AML-193 (cell line): ENCODE measurements at places on chromosomes 5 and 9.

DNA sequence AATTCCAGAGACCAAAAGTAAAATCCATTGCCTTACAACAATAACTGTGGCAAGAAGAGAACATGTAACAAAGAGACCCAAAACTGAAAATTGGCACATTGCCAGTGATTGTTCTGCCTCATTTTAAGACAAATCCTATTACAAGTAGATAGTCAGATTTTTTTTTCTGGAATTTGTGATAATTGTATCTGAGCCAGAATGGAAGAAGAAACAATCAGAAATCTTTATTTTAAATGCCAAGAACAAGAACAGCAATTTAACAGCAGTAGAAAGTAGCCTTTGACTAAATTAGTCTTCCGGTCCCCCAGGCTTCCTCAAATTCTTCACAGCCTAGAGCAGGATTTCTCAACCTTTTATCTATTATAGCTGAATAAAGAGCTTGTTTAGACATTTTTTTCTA, 106.7 kb upstream of the PTPN3 start:
- DNase-seq = no peak

- DNase-seq = no peak
Measured at GRCh38 chr5:153598099-153598498, 107.6 kb downstream of the GRIA1 start.

- no peak for DNase-seq
Measured at GRCh38 chr5:34716986-34717385, 60.9 kb downstream of the RAI14 start.

GRCh38 chr5:131671994-131672655, 37.1 kb upstream of the RAPGEF6 start:
- DNase-seq = no peak

GRCh38 chr9:128703616-128704355, 1.5 kb downstream of the PKN3 start:
- no peak for DNase-seq

- no peak for DNase-seq
Measured at GRCh38 chr5:58060996-58061395, 398.9 kb downstream of the PLK2 start.

DNA sequence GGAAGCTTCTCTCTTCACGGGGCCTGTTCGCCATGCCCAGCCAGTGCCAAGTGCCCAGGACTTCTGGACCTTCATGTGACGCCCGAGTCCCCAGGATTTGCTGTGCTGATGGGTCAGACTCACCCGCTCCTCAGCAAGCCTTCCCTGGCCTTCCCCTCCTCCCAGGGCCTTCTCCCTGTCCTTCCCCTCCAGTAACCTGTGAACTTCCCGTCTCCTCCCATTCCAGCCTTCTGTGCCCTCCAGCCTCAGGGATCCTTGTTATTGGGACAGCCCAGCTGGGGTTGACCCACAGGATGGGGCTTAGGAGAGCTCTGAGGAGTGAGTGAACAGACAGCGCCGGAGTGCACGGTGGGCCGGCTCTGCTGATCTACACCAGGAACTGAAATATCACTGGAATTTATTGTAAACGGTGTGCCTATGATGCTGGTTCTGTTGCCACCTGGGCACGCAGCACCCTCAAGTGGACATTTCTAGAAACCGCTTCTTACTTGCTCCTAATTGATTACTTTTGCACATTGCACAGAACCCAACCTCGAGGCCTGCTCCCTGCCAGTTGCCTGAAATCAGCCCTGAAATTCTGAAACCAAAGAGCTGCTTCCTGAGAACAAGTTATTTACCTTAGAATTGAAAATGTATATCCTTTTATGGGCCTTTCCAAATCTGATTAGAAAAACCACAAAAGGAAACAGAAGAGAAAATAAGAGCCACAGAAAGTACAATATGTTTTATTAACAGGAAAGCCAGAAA, 1.5 kb downstream of the SPAAR start:
- peak; percentile 20 for DNase-seq

- DNase-seq = no peak
Measured at GRCh38 chr9:69546265-69546664, 125.9 kb downstream of the APBA1 start.

GRCh38 chr9:126643945-126644527, 30.3 kb downstream of the LMX1B start:
- no peak for DNase-seq

DNA sequence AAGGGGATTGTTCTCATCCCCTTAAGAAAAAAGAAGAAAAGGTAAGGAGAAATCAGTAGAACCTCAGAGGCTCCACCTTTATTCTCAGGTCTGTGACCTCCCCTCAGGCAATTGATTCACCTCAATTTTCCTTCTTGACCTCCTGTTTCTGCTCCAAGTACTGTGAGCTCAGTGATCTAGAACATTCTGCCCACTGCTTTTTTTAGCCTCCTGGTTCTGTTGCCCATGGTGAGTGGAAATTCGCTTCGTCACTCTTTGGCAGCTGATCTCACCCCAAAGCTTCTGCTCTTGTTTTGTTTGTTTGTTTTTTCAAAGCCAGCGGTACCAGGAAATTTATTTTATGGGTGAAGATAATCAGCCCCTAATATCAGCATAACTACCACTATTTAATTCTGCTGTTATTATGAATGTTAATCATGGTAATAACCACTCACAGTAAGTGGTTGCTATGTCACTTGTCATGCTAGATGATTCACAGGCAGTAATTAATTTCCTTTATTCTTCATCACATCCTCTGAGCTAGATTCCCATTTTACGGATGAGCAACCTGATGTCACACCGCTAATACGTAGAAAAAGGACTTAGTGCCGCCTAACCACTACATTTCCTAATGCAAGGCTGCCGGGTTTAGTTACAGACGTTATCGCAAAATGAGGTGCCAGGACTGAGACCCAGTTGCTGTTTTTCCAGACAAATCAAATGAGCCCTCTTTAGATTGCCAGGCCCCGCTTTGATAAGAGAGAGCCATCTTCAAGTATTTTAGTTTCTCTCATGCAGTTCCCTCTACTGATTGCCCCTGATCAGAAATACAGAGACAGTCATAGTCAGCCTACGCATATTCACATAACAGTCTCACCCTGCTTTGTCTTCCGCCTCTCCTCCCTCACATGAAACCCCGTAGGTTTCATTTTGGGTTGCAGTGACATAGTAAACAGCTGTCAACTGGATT, 78.2 kb downstream of the CYFIP2 start:
- DNase-seq = no peak

- no peak for DNase-seq
Measured at GRCh38 chr5:159061179-159061796, 38.4 kb downstream of the EBF1 start.

GRCh38 chr5:53067641-53068040, 41.9 kb downstream of the MOCS2 start:
- no peak for DNase-seq

GRCh38 chr5:9401786-9402472, 143.9 kb downstream of the SEMA5A start:
- no peak for DNase-seq

DNA sequence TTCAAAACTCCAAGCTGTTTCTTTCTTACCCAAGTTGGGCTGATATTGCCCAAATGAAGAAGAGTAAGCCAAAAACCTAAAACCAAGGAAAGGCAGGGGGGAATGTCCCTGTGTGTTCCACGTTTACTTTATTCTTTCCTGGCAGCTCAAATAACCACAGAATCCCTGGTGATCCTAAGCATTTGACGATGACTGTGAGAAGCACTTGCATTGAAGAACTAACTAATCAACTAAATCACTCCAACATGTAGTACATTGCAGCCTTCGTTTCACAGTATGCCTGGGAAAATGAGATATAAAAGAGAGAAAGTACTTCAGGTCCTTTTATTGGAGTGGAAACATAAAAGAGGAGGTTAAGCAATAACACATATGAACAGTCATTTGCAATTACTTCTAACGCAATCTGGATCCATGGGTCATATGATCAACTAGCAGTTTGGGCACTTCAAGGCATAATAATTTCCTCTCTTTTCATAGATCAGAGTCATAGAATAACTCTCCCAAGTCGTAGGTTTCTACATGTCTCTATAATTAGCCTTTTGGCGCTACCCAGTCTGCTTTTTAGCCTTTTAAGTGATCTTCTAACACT, 338.4 kb downstream of the TMEM167A start:
- DNase-seq = no peak

DNA sequence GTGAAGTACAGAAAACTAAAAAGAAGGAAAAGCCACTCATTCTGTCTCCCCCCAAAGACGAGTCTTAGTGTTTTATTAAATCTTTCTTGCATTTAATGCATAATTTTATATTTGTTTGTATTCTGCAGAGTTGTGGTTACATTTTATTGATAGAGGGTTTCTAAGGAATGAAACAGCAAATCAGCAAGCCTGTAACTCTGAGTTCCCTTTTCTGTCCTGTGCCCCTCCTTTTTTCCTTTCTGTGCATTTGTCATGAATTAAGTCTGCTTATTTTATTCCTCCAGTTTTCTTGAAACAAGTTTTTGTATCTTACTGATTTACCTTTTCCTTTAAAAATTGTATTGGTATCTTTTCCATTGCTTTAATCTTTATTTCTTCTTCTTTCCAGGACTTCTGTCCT, 132.8 kb downstream of the MUSK start:
- DNase-seq = no peak

GRCh38 chr5:59831326-59832010, 62.1 kb downstream of the PDE4D start:
- no peak for DNase-seq

GRCh38 chr9:126217250-126217653, 109.4 kb upstream of the MVB12B start:
- no peak for DNase-seq

GRCh38 chr5:12284604-12285003, 380.4 kb upstream of the CTNND2 start:
- no peak for DNase-seq
